ENCODE measurements at places on chromosomes 7 and 10.
A peak's percentile ranks its signal among the peaks of the same experiment; 100 is the strongest.

- DNase-seq: no peak
Measured at GRCh38 chr10:112027731-112028280, 155.8 kb downstream of the GPAM start.

DNA sequence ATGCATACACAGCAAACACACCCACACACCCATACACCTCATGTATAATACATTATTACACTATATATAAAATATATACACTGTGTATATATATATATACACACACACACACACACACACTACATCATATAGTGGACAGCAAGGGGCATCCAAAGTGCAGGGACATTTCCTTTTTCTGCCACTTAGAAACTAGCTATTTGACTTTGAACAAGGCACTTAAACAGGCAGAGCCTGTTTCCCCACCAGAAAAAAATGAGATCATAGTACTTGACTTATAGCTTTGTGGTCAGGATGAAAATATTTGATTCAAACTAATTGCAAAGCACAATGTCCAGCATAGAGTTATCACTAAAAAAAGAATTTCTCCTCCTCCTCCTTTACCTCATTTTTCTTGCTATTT, 254.3 kb upstream of the NPVF start:
- no peak for DNase-seq

DNA sequence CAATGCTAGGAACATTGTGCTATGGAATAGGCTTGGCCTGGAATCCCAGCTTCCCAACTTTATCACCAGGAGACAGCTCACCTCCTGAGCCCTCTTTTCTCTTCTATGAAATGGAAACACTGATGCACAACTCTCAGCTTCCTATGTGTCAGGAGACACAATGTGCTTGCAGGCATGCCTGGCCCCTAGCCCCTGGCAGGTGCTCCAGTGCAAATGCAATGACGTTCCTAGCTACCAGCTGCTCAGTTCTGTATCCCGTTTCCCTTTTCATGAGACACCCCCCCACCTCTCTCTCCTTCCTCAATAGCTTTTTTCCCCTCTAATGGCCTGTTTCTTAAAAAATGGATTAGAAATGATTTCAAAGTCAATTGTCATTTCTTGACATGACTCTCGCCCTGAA, 30.7 kb downstream of the HABP2 start:
- DNase-seq: no peak

- DNase-seq: no peak
Measured at GRCh38 chr7:36001546-36001945, 151.5 kb upstream of the EEPD1 start.

- no peak for DNase-seq
Measured at GRCh38 chr7:129804111-129804889, 148.5 kb downstream of the UBE2H start.

DNA sequence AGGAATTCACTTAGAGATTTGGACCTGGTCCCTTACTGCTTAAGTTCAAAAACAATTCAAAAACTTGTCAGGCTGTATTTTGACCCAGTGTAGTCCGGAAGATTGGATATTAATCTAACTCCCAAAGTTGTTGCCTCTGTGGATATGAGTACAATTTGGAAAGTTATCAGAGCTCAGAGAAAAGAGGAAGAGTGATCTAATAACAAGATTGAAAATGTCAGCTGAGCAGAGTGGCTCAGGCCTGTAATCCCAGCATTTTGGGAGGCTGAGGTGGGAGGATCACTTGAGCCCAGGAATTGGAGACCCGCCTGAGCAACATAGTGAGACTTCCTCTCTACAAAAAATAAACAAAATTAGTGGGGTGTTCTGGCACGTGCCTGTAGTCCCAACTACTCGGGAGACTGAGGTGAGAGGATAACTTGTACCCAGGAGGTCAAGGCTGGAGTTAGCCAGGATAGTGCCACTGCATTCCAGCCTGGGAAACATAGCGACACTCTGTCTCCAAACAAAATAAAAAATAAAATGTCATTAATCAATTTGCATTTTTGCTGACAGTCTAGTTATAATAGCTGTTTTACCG, 3.2 kb upstream of the ASCC1 start:
- DNase-seq: no peak

GRCh38 chr7:100132126-100132525, 5.4 kb downstream of the MBLAC1 start:
- no peak for DNase-seq

- DNase-seq: no peak
Measured at GRCh38 chr7:49980465-49980864, 112.6 kb downstream of the ZPBP start.

DNA sequence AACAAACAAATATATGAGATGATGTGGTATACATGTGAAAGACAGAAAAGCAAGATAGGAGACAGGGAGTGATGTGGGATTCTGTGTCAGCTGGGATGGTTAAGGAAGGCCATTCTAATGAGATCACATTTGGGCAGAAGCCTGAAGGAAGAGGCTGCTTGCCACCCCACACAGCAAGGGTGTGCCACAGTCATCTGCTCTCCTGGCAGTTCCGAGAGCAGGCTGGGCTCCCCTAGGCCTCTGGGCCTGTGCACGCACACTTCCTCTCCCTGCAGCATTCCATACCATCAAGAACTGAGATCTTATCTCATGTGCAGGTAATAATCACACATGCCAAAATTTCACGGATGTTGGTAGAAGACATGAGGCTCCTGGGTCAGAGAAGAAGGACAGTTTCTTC, 43.1 kb downstream of the SYPL1 start:
- no peak for DNase-seq

GRCh38 chr7:36011588-36011965, 141.5 kb upstream of the EEPD1 start:
- DNase-seq: no peak

- DNase-seq: no peak
Measured at GRCh38 chr7:134694299-134694698, 47.6 kb downstream of the BPGM start.

- DNase-seq: no peak
Measured at GRCh38 chr7:20491284-20491683, 124.2 kb upstream of the ABCB5 start.

DNA sequence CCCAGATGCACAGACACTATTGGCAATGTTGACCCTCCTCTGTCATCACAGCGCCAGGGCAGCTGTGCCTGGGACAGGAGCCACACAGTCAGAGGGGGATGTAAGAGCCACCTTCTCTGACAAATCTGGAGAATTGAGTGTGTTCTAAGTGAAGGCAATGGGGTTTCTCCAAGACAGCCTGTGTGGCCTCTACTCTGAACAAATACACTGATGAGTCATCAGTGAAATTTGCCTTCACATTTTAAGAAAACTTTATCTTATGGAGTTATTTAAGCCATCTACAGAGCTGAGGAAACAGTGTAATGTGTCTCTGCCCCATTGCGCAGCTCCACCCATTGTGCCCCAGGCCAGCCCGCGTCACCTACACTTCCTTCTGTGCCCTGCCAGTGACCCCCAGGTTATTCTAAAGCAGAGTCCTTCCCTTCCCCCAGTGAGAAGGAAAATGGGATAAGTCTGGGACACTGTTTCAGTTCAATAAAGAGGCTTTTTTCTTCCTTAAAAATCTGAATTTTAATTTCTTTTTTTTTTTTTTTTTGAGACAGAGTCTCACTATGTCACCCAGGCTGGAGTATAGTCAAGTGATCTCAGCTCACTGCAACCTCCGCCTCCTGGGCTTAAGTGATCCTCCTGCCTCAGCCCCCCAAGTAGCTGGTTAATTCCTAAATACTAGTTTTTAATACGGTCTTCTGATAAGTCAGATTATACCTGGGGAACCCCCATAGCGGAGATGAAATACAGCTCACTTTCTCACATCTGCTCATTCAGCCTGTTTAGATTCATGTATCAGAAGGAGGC, 21.8 kb downstream of the AKR1E2 start:
- peak; percentile 8 for DNase-seq

- no peak for DNase-seq
Measured at GRCh38 chr10:89080660-89081059, 90.1 kb downstream of the FAS start.

DNA sequence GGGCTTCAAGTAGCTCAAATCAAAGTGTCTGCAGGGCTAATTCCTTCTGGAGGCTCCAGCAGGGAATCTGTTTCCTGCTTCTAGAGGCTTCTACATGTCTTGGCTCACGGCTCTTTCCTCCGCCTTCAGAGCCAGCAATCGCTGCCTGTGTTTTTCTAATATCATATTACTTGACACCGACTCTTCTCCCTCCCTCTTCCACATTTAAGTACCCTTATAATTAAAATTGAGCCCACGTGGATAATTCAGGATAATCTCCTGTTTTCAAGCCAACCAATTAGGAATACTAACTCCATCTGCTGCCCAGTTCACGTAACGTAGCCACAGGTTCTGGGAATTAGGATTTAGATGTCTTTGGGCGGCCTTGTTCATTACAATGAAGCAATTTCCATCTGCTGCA, 372.2 kb downstream of the DPP6 start:
- DNase-seq: no peak

DNA sequence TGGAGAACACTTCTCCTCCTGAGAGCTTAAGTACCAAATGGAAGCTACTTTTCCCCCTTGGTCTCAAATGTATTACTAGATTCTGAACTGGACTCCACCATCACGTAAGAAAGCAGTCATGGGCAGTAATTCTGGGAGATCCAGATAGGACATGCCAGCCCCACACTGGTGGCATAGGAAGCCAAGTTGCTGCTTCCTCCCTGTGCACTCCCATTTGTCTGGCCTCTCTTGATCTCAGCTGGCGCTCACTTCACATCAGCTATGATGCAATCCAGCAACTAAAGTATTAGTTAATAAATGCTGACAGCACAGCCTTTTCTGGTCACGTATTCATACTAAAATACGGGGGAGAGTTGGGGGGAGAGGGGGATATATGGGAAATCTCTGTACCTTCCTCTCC, 3.4 kb upstream of the IL6 start:
- no peak for DNase-seq

DNA sequence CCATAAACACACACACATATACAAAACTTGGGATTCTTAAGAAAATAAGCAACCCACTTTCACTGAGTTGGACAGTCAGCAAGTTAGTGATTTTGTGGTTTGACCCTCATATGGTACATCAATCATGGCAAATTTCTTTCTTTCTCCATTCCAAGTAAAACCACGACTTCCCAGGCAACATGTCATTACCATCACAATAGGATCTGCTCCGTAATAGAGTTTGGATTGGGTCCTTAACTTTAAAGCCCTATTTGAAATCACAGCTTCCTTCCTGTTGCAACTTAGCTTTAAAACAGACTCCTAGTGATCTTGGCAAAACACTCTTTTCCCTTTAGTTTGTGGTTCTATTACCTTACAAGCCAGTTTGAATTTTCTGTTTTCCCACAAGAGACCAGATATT, 483.6 kb downstream of the INHBA start:
- no peak for DNase-seq

- DNase-seq: no peak
Measured at GRCh38 chr7:74093671-74094223, 10.1 kb downstream of the LIMK1 start.

DNA sequence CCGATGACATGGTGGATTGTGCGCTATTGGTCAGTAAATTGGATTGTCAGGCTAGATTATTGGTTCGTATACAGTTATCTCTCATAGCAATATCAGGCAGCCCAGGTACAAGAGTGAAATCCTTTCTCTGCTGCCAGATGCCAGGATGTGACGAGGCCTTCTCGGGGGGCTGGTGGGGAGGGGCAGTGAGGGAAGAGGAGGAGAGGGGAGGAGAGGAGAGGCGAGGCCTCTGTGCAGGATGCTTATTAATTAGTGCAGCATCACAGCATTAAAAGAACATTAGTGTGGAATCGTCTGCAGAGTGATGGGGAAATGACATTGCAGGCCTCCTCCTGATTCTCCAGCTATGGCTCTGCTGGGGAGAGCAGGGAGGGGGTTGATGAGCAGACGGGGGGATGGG, 30.5 kb upstream of the SLF2 start:
- no peak for DNase-seq

DNA sequence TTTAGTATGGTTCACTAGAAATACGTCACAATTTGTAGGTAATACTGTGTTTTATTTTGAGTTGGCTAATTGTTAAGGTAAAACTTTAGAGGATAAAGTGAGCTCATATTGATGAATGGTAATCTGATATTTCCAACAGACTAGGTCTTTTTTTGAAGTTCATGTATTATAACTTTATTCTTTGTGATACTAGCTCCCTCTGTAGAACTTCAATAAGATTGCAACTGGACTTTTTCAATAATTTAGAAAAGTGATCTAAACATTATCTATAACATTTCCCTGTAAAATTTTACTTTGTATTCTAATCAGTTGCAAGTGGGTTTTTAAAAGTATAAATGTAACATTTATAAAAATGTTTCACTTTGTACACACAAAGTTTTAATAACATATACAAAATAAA, 83.5 kb downstream of the ADK start:
- peak; percentile 16 for DNase-seq

Data from SW 1271 (cell line).